ENCODE measurements at places on chromosomes 3 and 15. TPM values are rescaled to one million over a fixed set of nuclear protein-coding genes. Genes with fewer than 3 reads are reported as not detected.

The PIERCE2 gene
- total RNA-seq: 0.23 TPM

The SIN3A gene
- total RNA-seq: 21.9 TPM

The NR2E3 gene
- not detected for total RNA-seq

The IGF2BP2 gene
- 35.0 TPM for total RNA-seq

The ALCAM gene
- 62.0 TPM for total RNA-seq

The TM6SF1 gene
- 2.1 TPM for total RNA-seq

The CCDC33 gene
- total RNA-seq: not detected

The PPM1L gene
- total RNA-seq: 8.5 TPM

The XIRP1 gene
- not detected for total RNA-seq

The CLEC3B gene
- total RNA-seq: 8.9 TPM
